ENCODE measurements at places on chromosomes 7 and 10.

- DNase-seq = no peak
Observed at GRCh38 chr10:45418849-45419675, 45.0 kb downstream of the ALOX5 start.

- no peak for DNase-seq
Observed at GRCh38 chr10:120634659-120635058, 177.6 kb downstream of the PLPP4 start.

- no peak for DNase-seq
Observed at GRCh38 chr10:34955391-34955790, 134.8 kb downstream of the CUL2 start.

DNA sequence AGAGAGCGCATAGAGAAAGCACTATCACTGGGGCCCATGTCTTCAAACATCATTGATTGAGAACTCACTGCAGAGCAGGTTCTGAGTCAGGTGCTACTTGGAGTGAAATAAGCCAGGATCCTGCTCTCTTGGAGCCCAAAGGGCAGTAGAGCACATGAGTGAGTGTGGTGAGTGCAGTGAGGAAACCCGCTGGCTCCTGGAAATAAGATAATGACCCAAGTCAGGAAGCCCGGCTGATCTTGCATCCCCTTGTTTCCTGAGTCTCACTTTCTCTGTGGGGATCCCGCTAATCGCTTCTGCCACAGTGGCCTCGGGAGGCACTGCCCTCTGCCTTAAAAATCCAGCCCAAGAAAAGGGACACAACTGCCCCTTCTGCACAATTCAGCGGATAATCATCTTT lies 7.1 kb upstream of the FAM107B start:
- DNase-seq = no peak

GRCh38 chr7:5780801-5781496 lies 514 bp downstream of the RNF216 start:
- DNase-seq = no peak

DNA sequence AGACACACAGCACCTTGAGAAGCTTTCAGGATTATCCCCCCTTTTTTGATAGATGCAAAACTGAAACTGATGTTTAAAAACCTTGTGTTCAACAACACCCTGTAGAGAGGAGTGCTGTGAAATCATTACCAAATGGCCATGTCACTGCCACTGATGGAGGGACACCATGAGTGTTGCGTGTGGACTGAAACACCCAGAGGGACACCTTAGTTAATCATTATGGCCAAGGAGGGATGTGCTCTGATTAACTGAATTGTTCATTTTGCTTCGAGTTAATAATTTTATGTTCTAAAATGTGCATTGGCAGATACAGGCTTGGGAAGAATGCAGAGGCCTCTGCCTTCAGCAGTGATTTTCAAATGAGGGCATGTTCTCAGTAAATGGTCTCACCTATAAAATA lies 226.0 kb downstream of the KLF6 start:
- no peak for DNase-seq

DNA sequence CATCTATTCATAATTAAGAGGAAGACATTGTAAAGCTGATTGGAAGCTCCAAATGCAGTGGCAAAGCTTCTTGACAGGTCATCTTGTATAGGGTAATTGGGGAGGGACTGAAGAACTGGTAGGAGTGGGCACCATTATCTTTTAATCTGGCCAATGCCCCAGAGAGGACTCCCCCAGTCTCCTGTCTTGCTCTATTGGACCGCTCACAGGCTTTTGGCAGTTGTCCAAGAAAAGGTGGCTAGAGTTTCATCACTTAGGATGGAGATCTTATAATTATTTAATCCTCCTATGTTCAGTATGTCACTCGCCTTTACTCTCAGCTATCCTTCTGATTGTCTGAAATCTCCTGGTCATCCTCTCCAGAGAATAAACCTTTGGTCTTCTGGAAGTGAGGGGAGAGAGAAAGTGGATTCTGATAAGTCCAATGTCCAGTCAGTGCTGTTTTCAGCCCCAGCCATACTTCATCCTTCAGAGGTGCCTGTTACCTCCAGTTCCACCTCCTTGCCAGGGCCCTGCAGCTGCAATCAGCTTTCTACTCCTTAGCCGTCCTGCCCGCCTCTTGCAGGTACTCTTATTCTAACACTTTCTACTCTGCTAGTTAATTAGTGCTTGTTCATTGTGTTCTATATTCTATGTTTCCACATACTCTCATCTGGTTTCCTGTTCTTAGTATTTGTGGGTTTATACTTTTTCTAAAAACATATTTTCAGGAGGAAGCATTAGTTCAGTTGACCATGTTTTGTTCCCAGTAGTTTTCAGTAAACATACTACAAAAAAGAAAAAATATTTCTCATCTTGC lies 241.6 kb downstream of the NSUN6 start:
- no peak for DNase-seq

DNA sequence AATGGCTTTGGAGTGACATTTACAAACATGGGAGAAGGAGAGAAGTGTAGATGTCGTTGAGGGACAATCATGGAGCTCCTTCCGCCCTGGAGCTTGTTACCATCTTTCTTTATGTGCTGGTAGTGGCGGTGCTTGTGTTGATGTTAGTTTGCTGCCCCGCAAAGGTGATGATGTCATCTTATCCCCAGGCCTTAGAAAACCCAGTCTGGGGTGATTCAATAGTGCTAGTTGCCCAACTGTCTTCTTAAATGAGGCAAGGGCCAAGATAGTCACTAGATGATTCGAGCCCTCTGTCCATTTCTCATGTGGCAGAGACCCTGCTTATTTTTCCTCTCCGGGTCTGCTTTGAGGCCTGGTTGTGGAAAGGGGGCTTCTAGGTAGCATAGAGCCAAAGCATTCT lies 277.4 kb downstream of the CCSER2 start:
- no peak for DNase-seq

GRCh38 chr7:70890147-70890969 lies 241.6 kb upstream of the GALNT17 start:
- no peak for DNase-seq

GRCh38 chr10:131129544-131129943 lies 182.0 kb downstream of the TCERG1L start:
- no peak for DNase-seq

- DNase-seq = no peak
Observed at GRCh38 chr10:108064746-108065260, 900.3 kb upstream of the SORCS1 start.

DNA sequence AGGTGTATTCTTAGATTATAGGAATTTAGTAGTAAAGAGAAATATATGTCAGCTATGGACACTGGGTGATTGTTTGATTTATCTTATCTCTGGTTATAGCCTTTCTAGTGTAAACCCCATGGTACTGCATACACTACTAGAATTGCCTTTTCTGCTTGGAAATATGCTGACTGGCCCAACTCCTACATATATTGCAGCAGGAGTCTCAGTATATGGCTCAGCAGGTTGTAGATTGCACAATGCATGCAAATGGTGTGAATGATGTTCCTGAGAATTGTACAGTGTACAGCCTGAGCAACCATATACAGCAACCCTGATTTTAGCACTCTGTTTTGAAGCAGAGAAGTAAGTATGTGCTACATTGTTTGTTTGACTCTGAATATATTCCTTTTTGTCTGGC lies 153.4 kb upstream of the NPY start:
- DNase-seq = no peak

- DNase-seq = no peak
Observed at GRCh38 chr7:145151676-145152075, 315.8 kb upstream of the TPK1 start.

GRCh38 chr7:11743548-11743947 lies 88.5 kb downstream of the THSD7A start:
- no peak for DNase-seq

DNA sequence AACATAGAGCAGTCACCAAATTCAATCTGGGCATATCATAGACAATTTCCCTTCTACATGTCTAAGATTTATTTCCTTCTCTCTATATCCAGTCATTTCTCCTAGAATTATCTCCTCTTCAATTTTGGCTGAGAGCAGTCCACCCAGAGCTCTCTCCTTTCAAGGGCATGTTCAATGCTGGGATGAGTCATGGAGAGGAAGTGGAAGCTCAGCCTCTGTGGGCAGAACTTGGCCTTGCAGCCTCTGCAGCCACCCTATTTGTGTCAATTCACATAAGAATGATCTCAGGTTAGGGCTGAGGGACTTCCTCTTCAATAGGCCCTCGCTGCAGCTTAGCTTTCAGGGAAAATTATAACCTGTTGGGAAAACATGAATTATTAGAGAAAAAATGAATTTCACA lies 560.8 kb downstream of the POM121L12 start:
- no peak for DNase-seq

DNA sequence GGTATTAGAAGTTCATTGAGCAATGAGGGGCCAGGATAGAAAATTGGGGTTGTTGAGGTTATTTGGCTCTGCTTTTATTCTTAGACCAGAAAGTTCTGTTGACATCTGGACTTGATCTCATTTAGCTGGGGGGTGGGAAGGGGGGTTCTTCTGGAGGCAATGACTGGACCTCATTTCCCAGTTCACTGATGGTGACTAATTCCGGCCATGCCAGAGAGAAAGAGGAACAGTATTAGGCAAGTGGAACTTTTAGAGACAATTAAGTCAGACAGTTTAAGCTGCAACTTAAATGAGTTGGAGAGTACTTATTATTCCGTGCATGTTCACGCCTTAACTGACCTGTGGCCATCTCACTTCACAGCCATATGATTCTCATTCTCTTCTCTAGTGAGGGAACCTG lies 512.5 kb downstream of the REEP3 start:
- no peak for DNase-seq

DNA sequence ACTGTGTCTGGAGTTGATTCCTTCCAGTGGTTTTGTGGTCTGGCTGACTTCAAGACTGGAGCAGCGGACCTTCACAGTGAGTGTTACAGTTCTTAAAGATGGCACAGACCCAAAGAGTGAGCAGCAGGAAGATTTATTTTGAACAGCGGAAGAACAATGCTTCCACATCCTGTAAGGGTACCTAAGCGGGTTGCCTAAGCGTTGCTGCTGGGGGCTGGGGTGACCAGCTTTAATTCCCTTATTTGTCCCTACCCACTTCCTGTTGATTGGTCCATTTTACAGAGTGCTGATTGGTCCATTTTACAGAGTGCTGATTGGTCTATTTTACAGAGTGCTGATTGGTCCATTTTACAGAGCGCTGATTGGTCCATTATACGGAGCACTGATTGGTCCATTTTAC lies 13.2 kb downstream of the AKR1B15 start:
- DNase-seq = peak; percentile 45

- DNase-seq = no peak
Observed at GRCh38 chr7:33411020-33411419, 281.7 kb downstream of the BBS9 start.

- DNase-seq = no peak
Observed at GRCh38 chr7:156906200-156906649, 13.2 kb upstream of the LMBR1 start.

DNA sequence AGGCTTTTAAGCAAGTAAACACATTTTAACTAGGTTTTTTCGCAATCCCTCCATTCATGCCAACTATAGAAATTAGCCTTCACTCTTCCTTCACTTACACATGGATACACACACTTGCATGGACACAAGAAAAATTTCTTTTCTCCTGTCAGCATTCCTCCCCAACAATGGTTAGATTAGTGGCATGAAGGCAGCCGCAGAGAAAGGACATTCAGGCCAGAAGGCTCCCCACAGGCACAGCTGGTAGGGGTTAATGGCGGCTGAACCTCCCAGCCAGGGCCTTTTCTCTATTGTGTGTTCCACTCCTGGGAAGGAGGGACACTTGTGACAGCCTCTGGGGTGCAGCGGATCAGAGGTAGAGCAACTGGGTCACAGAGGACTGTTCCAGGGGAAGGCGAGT lies 255.0 kb upstream of the SP8 start:
- DNase-seq = no peak

DNA sequence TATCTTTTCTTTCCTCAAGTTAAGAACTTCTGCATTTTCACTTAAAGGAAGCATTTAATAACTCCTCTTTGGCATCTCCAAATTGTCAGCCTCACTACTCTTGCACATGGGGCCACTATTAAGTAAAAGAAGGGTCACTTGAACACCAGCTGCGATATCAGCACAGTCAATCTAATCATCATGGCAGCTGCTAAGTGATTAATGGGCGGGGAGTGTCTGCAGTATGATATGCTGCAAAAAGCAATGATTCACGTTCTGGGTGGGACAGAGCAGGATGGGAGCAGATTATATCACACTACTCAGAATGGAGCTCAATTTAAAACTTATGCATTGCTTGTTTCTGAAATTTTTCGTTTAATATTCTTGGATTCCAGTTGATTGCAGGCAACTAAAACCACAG lies 447.4 kb upstream of the PFKP start:
- DNase-seq = no peak

DNA sequence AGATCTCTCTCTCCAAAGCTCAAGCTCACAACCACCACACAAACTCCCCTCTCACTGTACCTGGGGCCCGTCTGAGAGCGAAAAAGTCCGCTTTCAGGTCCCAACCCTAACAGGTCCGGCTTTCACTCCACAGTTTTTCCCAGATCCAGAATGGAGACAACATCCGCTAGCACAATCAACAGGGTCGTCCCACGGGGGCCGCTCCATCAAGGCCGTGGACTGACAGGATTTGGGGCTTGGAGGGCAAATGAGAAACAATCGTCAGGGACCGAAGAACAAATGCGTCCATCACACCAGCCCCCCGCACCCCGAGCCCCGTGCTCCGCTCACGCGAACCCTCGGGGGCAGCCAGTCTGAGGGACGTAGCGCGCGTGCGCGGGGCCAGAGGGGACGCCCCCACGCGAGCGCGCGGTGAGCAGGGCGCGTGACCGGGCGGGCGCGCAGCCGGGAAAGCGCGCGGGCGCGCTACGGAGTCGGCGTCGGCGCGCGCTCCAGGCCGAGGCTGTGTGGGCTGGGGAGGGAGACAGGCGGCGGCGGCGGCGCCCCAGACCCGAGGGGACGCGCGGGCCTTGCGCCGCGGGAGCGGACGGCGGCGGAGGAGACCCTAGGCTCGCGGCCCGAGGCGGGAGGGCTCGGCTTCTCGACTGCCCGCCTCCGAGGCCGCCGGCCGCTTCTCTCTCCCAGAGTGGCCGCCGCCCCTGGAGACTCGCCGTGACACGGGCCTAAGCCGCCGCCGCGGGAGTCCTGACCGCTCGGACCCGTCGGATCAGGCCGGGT lies at the start of gene SLK:
Gene SLK (plus strand): TSS at position 470 of the 777 bp plus-strand sequence. CDS start 606 bp downstream, outside the sequence.
- no peak for DNase-seq
